ENCODE measurements at places on chromosomes 6 and 20. TPM values are rescaled to one million over a fixed set of nuclear protein-coding genes. Genes with fewer than 3 reads are reported as not detected.

DNA sequence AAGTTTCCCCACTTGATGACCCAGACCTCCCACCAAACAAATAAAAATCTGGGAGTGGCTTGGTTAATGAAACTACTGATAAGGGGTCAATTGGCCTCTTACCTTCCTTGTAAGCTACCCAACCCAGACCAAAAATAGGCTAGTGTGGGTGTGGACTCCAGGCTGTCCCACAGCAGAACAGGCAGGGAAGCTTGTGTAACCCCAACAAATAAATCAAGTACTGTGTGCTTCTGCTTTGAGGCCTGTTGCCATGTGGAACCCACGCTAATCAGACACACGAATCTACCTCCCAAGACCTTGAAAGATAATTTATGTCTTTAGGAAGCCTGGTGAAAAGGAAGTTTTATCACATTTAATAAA is 33.7 kb upstream of the PAQR8 start:
- no peak for DNase-seq

The CAP2 gene
- not detected for total RNA-seq

The NRSN1 gene
- not detected for total RNA-seq

- no peak for DNase-seq
Measured at GRCh38 chr6:152293404-152293803, 343.8 kb downstream of the SYNE1 start.

DNA sequence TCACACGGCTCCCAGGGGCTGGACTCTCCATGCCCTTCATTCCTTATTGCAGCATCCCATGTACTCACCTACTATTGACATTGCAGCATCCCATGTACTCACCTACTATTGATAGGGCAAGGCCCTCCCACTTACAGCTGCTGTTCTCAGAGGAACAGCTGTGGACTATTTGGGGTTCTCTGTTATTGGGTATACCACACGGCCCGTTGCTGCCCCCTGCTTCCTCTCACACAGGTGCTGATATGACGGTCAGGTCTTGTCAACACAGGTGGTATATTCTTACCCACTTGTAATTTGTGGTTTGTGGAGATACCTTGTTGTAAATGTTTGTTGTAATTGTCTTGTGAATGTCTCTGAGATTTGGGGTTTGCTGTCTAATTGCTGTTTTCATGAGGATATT is 18.8 kb downstream of the ALDH5A1 start:
- peak; percentile 93 for DNase-seq

The PTCHD4 gene
- total RNA-seq: not detected

DNA sequence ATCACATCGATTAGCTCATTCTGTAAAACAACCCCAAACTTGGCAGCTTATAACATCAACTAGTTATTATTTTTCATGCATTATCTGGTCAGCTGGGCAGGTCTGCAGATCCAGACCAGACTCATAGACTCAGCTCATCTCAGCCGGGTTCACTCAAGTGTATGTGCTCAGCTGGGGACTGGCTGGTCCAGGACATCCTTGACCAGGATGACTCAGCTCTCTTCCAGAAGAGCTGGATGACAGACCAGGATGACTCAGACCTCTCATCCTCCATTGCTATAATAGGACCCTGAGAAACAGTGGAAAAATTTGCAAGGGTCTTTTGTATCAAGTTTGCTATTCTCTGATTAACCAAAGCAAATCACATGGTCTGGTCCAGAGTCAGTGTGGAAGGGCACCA is 312.5 kb upstream of the PLCB4 start:
- DNase-seq: no peak

GRCh38 chr20:48623176-48623905 is 204.5 kb downstream of the PREX1 start:
- no peak for DNase-seq

The ADGRF5 gene
- total RNA-seq: not detected

DNA sequence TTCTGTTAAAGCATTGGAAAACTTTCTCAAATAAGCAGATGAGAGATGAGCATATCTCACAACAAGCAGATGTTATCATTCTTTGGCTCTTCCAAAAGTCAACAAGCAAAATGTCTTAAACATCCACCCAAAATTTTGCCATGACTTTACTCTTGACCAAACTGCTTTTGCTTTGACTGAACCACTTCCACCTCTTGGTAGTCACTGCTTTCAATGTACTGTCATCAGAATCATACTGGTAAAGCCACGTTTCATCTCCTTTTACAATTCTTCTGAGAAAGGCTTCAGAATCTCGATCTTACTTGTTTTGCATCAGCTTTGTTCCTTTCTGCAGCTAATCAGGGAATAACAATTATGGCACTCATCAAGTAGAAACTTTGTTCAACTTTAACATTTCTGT is 498.5 kb upstream of the GJE1 start:
- no peak for DNase-seq

- DNase-seq: no peak
Measured at GRCh38 chr6:18493925-18494324, 106.8 kb downstream of the RNF144B start.

The TNFRSF21 gene
- total RNA-seq: 36.5 TPM

The C20orf202 gene
- not detected for total RNA-seq

DNA sequence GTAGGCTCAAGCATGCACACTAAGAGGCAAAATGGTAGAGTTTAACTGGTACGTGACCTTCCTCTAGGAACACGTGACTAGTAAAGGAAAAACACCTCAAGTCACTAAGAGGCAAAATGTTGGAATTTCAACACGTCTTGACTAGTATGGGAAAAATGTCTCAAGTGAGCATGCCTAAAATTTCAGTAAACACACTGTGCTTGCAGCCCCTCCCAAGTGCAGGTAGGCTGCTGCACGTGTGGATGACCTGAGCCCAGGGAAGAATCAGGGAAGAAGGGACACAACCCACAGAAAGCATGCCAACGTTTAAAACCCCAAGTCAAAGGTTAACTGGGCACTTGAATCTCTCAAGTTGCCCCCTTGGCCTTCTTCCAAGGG is 162.2 kb downstream of the TENT5A start:
- DNase-seq: no peak

DNA sequence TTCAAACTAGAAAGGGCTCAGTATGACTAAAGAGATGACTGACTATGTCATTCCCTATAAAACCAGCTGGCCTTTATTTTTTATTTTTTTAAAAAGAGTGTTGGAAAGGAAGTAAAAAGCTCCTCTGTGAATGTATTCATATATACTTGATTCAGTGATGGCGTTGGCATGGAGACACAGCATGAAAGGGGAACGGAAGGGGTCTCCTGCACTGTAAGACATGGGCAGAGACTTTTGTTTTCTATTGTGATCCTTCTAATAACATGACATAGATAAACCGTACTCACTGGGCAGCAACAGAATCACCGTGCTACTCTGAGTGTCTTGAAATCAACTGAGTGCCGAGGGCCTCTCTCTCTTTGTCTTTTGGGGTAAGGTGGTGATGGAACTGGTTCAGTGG is 228.1 kb upstream of the RIN2 start:
- DNase-seq: no peak

GRCh38 chr20:21004386-21005076 is 101.6 kb downstream of the LINC00237 start:
- DNase-seq: no peak

The TTBK1 gene
- total RNA-seq: 1.7 TPM

The CAGE1 gene
- 0.27 TPM for total RNA-seq

GRCh38 chr6:145212813-145213212 is 522.5 kb downstream of the EPM2A start:
- no peak for DNase-seq

DNA sequence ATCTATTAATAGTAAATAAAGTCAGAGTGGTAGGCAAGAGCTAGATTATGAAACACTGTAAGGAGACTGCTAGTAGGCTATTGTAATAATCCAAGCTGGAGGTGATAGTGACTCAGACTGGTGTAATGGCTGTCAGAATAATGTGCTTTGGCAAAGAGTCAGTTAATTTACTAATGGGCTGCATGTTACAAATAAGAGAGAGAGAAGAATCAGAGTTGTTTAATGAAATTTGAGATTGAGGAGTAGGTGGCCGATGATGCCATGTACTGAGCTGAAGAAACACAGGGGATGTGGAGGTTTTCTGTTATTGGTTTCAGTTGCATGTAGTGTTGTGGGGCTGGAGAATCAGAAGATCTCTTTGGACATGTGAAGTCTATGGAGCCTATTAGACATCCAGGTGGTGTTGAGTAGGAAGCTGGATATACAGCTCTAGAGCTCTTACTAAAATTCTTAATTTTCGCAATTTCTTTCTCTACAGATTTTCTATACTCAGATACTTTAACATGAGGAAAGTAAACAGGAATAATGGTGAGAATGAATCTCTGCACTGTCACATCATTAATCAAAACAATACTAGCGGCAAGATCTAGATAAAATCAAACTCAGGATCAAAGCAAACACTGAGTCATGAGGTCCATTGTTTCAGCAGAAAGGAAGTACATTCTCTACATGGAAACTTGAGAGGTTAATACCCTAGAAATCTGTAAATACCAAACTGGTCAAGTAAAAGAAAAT is 167.7 kb downstream of the SIM1 start:
- no peak for DNase-seq

- no peak for DNase-seq
Measured at GRCh38 chr20:23331450-23332350, 18.9 kb upstream of the NXT1 start.

The SIRPD gene
- total RNA-seq: not detected

The SIM1 gene
- total RNA-seq: not detected

- no peak for DNase-seq
Measured at GRCh38 chr6:53975941-53976615, 135.2 kb upstream of the MLIP start.

DNA sequence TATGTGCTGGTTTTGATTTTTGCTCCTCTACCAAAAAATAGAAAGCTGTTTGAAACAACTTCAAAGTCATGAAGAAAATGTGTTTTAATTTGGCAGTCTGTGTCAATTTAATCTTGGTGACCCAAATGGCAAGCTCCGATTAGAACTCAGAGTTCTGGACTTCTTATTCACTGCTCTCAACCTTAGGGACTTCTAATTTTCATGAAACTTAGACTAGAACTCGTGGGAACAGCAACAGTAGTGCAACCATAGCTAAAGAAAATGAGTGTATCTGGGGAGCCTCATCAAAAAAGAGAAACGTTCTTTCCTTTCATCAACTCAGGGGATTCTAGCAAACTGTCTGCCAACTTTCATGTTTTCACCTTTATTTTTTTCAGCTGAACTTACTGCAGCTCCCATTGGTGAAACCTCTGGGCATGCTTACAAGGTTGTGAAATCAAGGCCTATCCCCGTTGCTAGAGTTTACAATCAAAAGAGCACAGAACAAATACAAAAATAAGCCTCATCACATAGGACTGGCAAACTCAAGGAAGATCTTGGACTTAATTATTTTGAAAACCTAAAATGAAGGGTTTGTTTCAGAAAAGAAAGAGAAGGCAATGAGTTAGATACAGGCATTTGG is 114.0 kb upstream of the HSF2 start:
- no peak for DNase-seq

- DNase-seq: no peak
Measured at GRCh38 chr20:20161611-20162010, 109.3 kb downstream of the CFAP61 start.
